ENCODE measurements at places on chromosomes 7 and 10. TPM values are rescaled to one million over a fixed set of nuclear protein-coding genes. Genes with fewer than 3 reads are reported as not detected.

GRCh38 chr7:135273581-135273980, 39.9 kb downstream of the STRA8 start:
- H3K27me3 ChIP-seq: peaks cover 33% of the 10 kb centered on the region
- no peak for DNase-seq
- no peaks in the 10 kb centered on the region for H3K4me1 ChIP-seq
- no peaks in the 10 kb centered on the region for H3K36me3 ChIP-seq

- H3K4me3 ChIP-seq: no peak overlapping the region
- peaks cover 64% of the 10 kb centered on the region for H3K36me3 ChIP-seq
- no peak for DNase-seq
- no peaks in the 10 kb centered on the region for H3K27me3 ChIP-seq
These were observed 7.8 kb downstream of the SUN1 start for GRCh38 chr7:840001-840600.

The CYP3A4 gene
- not detected for total RNA-seq

GRCh38 chr7:13641714-13642113, 347.8 kb downstream of the ETV1 start:
- no peaks in the 10 kb centered on the region for H3K36me3 ChIP-seq
- no peak for DNase-seq
- peaks cover 6% of the 10 kb centered on the region for H3K4me1 ChIP-seq
- no peaks in the 10 kb centered on the region for H3K27me3 ChIP-seq
- H3K4me3 ChIP-seq: no peak overlapping the region

GRCh38 chr10:117166418-117167345, 28.6 kb upstream of the VAX1 start:
- no peak for DNase-seq
- no peaks in the 10 kb centered on the region for H3K36me3 ChIP-seq
- H3K27me3 ChIP-seq: peaks cover 100% of the 10 kb centered on the region
- peaks cover 41% of the 10 kb centered on the region for H3K4me1 ChIP-seq
- no peak overlapping the region for H3K4me3 ChIP-seq

DNA sequence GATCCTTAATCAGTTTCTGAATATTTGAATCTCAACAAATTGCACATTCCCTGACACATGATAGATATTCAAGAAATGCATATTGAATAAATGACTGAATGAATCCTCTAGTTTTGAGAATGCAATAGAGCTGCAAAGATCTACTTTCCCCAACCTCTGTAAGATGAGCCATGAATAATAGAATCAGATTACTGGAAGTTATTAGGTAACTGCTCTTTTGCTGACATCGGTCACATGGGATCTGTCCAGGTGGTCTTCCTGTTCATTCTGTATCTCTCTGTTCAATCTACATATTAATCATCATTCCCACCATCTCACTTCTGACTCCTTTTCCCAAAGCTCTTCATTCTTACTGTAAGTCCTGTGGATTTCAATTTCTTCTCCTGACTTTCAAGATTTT, 638.7 kb downstream of the SORCS1 start:
- no peaks in the 10 kb centered on the region for H3K27me3 ChIP-seq
- no peak overlapping the region for H3K27ac ChIP-seq
- H3K4me3 ChIP-seq: no peak overlapping the region

GRCh38 chr10:133159611-133159949, 439 bp upstream of the KNDC1 start:
- peaks cover 71% of the 10 kb centered on the region for H3K27me3 ChIP-seq
- no peak overlapping the region for H3K4me3 ChIP-seq
- no peak overlapping the region for H3K27ac ChIP-seq
- peaks cover 15% of the 10 kb centered on the region for H3K4me1 ChIP-seq
- H3K36me3 ChIP-seq: no peaks in the 10 kb centered on the region
- DNase-seq: no peak

DNA sequence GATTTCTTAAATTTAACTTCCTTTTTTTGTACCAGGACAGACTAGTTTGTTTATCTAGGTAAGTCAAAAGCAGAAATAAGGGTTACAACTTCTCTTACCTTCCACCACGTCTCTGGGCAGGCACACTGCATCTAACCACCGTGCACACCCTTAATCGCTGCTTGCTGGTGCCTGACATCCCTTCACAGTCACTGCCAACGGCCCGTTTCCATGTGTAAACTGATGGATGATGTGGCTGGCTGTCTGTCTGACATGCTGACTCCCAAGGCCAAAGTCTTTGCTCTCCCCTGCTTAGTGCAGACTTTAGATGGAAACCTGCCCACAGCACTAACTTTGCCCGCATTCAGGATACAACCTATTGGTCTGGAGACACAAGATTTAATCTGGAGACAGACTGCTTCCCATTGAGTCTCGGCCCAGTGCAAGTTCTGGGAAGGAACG, 1.1 kb downstream of the TMEM273 start:
- no peaks in the 10 kb centered on the region for H3K36me3 ChIP-seq
- peak overlapping the region; percentile 62 for H3K4me3 ChIP-seq
- H3K27me3 ChIP-seq: no peaks in the 10 kb centered on the region
- H3K27ac ChIP-seq: peak overlapping the region; percentile 84
- no peak for DNase-seq
- peaks cover 71% of the 10 kb centered on the region for H3K4me1 ChIP-seq

DNA sequence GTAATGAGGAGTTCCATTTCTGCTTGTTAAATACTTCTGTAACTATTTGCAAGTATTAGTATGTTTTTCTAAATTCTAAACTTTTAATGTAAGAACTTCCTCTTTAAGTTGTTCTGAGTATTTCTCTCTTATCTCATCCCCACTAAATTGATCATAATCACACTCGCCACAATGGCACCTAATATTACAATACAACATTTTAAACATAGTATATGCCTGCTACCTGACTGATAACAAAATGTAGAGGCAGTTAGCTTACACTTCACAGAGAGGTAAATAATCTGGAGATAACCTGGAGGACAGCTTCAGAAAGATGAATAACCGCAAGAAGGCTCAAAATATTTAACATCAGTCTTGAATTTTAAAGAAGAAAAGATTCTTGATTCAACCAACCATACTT, 48.6 kb downstream of the HIBADH start:
- no peak overlapping the region for H3K27ac ChIP-seq
- H3K4me1 ChIP-seq: no peaks in the 10 kb centered on the region
- no peak for DNase-seq
- no peaks in the 10 kb centered on the region for H3K27me3 ChIP-seq

DNA sequence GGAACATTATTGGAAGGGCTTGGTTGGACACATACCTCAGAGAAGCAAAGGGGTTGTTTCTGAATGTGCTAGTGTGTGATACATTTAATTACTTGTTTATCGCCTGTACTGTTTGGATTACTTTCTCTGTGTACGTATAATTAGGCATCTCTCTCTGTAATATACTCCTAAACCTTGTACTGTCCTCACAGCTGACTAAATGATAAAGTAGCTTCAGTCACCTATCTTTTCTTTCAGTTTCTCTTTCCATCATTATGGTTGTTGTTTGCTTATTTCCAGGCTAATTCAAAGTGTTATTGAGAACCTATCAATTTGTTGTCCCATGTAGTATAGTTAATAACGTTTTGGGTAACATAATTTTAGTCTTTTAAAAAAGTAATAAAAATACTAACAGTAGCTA, 34.0 kb downstream of the MXI1 start:
- peaks cover 36% of the 10 kb centered on the region for H3K36me3 ChIP-seq
- H3K27me3 ChIP-seq: no peaks in the 10 kb centered on the region
- H3K4me1 ChIP-seq: peaks cover 57% of the 10 kb centered on the region
- no peak overlapping the region for H3K4me3 ChIP-seq
- no peak overlapping the region for H3K27ac ChIP-seq
- DNase-seq: no peak

- DNase-seq: peak; percentile 34
- no peaks in the 10 kb centered on the region for H3K36me3 ChIP-seq
- peak overlapping the region; percentile 58 for H3K4me3 ChIP-seq
- H3K27me3 ChIP-seq: no peaks in the 10 kb centered on the region
- H3K4me1 ChIP-seq: peaks cover 9% of the 10 kb centered on the region
These were observed 200.3 kb downstream of the CACNB2 start for GRCh38 chr10:18340496-18341051.

- peak overlapping the region; percentile 90 for H3K27ac ChIP-seq
- no peaks in the 10 kb centered on the region for H3K36me3 ChIP-seq
- peaks cover 57% of the 10 kb centered on the region for H3K4me1 ChIP-seq
- DNase-seq: peak; percentile 87
These were observed 339.0 kb downstream of the RNLS start for GRCh38 chr10:88243836-88244730.

The NEUROD6 gene
- not detected for total RNA-seq

GRCh38 chr10:69657430-69657829, 27.4 kb downstream of the FAM241B start:
- no peaks in the 10 kb centered on the region for H3K4me1 ChIP-seq
- DNase-seq: no peak
- H3K27me3 ChIP-seq: peaks cover 89% of the 10 kb centered on the region
- H3K27ac ChIP-seq: no peak overlapping the region

DNA sequence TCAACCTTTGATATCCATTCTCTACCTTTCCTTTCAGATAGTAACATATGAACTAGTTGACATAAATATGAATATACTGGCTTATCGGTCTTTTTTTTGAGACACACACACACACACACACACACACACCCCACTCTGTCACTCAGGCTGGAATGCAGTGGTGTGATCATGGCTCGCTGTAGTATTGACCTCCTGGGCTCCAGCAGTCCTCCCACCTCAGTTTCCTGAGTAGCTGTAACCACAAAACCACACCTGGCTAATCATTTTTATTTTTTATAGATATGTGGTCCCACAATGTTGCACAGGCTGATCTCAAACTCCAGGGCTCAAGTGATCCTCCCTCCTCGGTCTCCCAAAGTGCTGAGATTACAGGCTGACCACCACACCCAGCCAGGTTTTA, 14.2 kb upstream of the NT5C3A start:
- no peaks in the 10 kb centered on the region for H3K36me3 ChIP-seq
- H3K27me3 ChIP-seq: peaks cover 5% of the 10 kb centered on the region

DNA sequence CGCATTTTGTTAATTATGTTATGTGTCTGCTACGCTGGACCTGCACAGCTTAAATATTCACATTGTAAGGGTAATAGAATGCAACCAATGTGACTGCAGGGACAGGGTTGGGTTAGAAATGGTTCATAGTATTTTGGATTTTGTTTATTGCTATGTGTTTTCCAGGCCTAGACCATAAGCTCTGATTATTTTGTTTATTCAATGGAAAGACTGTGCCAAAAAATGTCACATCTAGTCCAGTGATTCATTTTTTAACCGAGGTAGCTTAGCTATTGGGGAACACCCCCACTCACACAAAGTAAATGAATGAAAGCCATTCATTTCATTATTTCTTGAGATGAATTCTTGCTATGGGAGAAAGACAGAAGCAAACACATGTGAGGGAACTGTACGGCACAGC, 516.5 kb upstream of the ANKRD30A start:
- H3K4me3 ChIP-seq: no peak overlapping the region
- H3K27me3 ChIP-seq: no peaks in the 10 kb centered on the region
- no peaks in the 10 kb centered on the region for H3K36me3 ChIP-seq
- H3K27ac ChIP-seq: no peak overlapping the region
- H3K4me1 ChIP-seq: no peaks in the 10 kb centered on the region

DNA sequence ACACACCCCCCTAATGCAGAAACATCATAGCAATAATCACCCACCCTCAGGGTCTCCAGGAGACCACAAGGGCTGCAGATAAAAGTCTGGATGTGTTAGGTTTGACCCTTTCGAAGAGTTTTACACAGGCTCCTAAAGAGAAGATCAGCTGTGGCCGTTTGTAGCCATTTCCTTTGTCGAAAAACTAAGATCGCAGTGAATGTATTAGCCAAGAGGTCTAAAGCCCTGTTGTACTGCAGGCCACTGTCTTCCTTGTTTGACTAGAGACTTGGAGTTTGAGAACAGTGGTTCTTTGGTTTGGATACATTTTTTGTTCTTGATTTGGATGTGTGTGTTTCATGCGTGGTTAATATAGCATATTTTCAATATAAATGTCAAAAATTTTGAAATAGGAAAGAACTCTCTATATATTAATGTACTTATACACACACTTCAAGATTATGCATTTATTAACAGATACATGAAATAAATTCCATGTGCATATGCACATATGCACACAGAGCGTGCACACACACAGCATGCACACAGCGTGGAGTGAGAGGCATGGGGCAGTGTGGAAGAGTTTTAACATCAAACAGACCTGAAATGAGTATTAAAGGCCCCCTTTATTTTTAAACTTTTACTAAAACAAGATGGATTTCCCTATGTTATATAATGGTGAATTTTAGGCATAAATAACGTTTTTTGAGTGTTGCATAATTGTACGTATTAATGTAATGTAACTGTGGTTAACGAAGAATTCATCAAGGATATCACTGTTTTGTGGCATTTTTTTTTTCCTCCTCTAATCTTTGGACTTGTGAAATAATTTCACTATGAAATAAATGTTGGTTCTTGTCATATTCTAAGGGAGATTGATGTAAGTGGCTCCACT, 2.2 kb downstream of the IKZF1 start:
- no peaks in the 10 kb centered on the region for H3K36me3 ChIP-seq
- no peak overlapping the region for H3K27ac ChIP-seq
- peaks cover 6% of the 10 kb centered on the region for H3K4me1 ChIP-seq
